Activated naive CD4-positive, alpha-beta T cell treated with anti-CD3 and anti-CD28 coated beads, Interleukin-2, amount 50 U/mL, for 16 hours (primary cell): ENCODE measurements at places on chromosomes 16 and 17.

DNA sequence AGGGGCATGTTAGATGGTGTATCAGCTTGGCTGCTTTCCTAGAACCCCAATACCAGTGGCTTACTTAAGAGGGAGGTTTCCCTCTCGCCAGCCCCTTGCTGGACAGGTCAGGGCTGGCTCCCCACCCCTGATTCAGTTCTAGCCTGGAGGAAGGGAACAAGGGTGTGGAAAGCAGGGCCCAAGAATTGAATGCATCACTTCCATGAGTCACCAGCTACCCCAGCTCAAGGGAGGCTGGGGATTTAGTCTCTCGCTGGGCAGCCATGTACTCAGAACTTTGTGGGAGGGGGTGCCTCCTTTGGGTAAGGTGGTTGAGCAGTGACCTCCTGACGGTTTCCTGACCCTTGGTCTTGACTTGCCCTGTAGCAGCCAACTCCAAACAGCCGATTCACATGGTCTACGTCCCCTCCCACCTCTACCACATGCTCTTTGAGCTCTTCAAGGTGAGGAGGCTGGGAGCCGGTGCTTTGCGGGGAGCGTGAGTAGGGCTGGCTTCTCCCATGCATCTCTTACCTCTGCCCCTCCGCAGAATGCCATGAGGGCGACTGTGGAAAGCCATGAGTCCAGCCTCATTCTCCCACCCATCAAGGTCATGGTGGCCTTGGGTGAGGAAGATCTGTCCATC is 12.8 kb downstream of the PDK2 start:
- DNase-seq: no peak

DNA sequence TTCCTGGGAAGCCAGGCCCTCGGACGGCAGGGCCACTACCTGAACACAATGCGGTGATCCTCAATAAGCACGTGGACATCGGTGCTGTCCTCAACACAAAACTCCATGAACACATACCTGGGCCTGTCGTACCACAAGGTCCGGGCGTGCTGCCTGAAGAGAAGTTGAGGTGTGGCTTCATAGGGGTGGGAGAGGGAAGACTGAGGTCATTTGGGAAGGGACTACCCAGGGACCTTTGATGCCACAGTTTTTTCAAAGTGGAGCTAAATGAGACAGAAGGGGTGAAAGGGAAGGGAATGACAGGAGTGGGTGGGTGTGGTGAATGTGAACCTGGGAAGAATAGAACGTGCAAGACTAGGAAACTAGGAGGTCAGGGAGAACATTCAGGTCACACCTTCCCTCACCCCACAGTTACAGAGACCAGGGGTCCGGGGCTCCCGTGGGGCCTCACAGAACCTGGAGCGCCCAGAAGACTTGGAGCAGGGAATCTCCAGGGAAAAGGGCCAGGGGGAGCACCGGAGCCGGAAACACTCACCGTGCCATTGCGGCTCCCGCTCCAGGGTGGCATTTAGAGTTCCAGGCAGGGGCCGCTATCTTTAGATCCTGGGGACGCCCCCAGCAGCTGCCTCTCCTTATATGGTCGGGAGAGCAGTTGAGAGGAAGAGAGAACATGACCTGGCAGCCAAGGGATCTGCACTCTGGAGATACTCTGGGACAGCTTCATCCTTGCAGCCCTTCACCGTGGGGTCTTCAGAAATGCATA is at the start of gene PTGES3L:
Gene PTGES3L, minus strand, starts transcription at position 570 of the 763 bp plus-strand sequence. Its CDS starts 27 bp downstream, at position 543.
- peak; percentile 34 for DNase-seq

DNA sequence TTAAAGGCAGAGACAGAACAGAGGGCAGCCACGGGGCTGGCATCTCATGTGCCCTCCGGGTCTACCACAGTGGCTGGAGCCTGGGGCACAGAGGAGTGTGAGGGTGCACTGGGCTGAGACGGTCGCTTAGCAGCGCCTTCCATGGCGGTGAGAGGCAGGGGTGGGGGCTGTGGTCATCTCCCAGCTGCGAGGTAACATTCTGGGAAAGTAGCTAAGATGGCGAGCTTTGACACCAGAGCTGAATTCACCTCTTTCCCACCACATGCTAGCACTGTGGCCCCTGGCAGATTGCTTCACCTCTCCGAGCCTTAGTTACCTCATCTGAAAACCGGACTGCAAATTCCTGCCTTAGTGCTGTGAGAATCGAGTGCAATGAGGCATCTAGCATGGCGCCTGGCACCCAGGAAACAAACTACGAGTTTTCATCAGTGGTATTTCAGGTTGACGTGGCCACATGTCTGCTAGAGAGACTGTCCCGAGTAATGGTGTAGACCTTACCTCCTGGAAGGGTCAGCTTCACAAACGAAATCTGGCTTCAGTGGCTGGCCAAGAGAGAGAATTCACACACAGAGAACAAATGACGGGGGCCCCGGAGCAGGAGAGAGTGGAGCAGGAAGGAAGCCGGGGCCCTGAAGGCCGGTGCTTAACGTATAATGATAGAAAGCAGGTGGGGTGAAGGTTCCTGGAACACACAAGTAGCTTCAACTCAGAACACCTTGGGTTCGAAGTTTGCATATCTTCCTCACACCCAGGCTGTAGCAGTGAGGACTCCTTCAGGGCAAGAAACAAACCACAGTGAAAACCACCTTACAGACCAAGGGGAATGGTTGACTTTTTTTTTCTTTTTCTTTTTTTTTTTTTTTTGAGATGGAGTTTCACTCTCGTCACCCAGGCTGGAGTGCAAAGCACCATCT is 63.9 kb upstream of the RPH3AL start:
- DNase-seq: peak; percentile 52

GRCh38 chr17:57110152-57110542 is 25.1 kb downstream of the AKAP1 start:
- no peak for DNase-seq

DNA sequence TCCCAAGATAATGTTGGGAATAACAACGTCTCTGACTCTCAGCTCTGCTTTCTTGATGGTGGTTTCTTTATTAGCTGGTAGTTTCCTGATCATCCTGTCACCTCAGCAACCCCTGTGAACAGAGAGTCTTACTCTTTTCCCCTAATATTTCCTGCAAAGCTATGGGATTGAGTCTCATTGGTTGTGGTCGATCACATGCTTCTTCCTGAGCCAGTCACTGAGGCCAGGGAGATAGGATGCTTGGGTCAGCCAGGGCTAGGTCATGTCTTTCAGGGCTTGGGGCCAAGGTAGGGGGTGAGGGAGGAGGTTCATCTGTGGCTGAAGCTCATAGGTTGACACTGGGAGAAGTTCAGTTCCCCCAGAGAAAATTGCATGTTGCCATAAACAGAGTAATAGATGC is 114.3 kb downstream of the ABCC1 start:
- DNase-seq: no peak

DNA sequence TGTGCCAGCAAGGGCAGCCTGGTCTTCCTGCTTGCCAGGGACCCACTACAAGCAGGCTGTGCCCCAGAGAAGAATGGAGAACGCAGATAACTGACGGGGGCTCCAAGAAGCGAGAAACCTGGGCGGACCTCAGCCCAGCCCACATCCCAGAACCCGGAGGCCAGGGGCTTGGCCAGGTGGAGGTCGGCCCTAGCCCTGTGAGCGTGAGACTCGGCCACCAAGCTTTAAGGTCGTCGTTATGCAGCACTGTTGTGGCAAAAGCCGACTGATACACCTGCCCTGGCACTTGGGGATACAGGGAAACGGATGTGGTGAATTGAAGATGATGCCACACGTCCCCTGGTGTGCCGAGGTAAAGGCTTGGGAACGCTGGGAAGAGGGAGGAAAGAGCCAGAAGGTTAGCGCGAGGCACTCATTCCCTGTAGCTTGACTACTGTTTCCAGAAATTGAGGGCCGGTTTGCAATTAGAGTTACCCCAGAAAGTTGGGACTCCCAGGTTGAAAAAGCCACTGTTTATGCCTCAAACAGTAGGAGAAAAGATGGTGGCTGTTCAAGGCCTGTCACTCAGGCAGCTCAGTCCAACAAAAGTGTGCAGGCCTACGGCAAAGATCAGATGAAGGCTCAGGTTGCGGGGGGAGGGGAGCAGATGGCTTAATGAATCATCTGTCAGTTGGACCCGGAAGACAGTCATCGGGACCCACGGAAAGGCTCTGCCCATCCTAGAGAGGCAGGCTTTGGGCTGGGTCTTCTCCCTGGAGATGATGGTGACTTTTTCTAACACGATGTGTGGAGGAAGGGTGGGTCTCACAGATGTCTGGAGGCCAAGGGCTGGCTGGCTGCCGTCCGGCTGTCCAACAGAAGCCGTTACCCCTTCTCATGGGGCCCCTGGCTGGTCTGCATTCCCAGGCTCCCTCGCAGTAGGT is 45.6 kb upstream of the BAHCC1 start:
- no peak for DNase-seq

- no peak for DNase-seq
Observed at GRCh38 chr16:48836067-48836466, 226.1 kb upstream of the N4BP1 start.

GRCh38 chr17:36856222-36856621 is 81.1 kb upstream of the LHX1 start:
- no peak for DNase-seq

- DNase-seq: no peak
Observed at GRCh38 chr17:77834170-77835115, 124.1 kb upstream of the TNRC6C start.

GRCh38 chr17:43526886-43527648 is 19.1 kb downstream of the ETV4 start:
- DNase-seq: no peak

GRCh38 chr16:56409195-56409594 is 16.1 kb downstream of the AMFR start:
- DNase-seq: no peak

DNA sequence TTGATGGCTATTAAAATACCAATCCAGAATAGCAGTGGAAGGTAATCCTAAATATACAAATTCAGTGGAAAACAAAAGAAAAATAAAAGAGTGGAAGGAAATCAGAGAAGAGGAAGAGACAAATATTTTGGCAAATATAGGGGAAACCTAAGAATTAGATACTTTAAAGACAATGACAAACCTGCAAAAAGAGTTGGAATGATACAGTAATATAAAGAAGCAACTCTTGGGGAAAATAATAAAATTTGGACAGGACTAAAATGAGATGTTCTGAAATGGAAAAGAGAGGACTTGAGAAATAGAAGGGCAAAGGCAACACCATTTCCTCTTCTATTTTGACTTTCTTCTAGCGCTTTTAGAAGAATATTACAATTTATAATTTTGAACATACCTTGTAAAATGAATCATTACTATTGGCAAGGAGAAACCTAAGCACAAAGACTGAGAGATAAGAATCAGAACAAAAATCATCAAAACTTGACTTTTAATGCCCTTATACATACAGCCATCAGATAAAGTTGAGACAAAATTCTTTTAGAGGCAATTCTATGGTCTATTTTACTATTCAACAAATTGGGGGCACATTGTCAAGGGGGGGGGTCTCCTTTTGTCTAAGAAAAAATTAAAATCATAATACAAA is 5.2 kb downstream of the RNF43 start:
- DNase-seq: no peak

DNA sequence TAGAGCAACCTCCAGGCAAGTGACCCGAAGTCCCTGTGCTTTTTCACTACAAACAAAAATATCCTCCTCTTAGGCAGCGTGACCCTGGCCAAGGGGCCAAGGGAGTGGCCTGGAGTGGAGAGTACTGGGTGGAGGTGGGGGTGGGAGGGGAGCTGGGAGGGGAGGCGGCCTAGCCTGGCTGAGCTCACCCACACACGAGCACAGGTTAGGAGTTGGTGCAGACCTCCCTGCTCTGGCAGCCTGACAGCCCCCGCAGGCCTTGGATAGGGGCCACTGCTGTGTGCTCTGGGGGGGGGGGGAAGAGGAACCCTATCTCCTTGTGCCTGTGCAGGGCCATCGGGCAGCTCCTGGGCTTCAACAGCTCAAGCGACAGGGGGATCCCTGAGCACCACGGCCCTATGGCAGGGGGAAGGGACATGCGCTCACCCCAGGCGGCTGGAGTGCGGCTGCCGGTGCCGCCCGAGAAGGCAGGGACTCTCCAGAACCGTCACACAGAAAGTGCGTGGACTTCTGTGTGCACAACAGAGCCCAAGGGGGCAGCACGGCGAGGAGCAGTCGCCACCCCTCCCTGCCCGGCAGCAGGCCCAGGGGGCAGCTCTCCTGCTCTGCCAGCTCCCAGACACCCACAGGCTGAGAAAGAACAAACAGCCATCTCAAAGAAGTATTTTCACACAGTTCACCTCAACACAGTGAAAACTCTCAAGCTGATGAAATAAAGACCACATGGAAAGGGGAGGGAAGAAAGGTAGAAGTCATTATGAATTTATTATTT is 13.3 kb downstream of the SLC16A3 start:
- no peak for DNase-seq

- no peak for DNase-seq
Observed at GRCh38 chr17:64158831-64159590, 29.1 kb upstream of the ERN1 start.

- no peak for DNase-seq
Observed at GRCh38 chr16:88295671-88296436, 86.9 kb upstream of the ZNF469 start.

GRCh38 chr17:17073581-17074403 is 31.5 kb downstream of the MPRIP start:
- no peak for DNase-seq

- DNase-seq: no peak
Observed at GRCh38 chr16:11639925-11640899, 28.0 kb upstream of the SNN start.

DNA sequence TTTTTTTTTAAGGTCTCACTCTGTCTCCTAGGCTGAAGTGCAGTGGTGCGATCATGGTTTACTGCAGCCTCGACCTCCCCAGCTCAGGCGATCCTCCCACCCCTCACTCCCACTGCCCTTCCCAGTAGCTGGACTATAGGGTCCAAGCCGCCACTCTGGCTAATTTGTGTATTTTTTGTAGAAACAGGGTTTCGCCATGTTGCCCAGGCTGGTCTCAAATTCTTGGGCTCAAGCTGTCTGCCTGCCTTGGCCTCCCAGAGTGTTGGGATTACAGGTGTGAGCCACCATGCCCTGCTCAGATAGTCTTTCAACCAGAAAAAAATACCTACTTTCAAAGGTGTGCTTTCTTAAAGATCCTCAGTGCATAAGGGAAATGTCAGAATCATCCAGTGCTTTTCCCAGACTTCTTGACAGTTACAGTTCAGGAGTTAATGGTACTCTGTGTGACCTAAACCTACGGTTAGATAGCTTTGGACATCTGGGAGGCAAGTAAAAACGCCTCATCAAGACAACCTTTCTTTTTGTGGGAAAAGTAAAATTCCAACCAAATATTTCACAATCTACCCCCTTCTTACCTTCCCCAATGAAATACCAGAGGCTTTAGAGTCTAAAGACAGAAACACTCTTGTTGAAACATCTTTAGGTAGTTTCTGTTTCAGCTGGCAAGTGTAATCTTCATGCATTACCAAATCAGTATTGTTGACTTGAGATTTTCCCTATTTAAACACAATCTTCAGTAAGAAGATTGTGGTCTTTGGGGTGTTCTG is 6.8 kb downstream of the RSPRY1 start:
- no peak for DNase-seq
